ENCODE measurements at places on chromosomes 3 and 15.

GRCh38 chr3:8621872-8622271 is 22.7 kb downstream of the SSUH2 start:
- H3K27ac ChIP-seq = no peak overlapping the region
- no peaks in the 10 kb centered on the region for H3K36me3 ChIP-seq
- no peak for DNase-seq
- peaks cover 4% of the 10 kb centered on the region for H3K27me3 ChIP-seq

- no peak for DNase-seq
- H3K4me3 ChIP-seq = no peak overlapping the region
- no peaks in the 10 kb centered on the region for H3K27me3 ChIP-seq
- no peak overlapping the region for H3K27ac ChIP-seq
- H3K36me3 ChIP-seq = no peaks in the 10 kb centered on the region
Observed at GRCh38 chr3:189001559-189001958, 170.2 kb upstream of the TPRG1 start.

DNA sequence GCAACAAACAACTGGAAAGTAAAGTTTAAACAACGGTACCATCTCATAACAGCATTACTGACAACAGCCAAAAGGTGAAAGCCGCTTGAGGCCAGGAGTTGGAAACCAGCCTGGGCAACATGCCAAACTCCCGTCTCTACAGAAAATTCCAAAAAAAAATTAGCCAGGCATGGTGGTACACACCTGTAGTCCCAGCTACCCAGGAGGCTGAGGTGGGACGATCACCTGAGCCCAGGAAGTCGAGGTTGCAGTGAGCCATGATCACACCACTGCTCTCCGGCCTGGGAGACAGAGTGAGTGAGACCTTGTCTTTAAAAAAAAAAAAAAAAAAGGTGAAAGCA is 4.4 kb downstream of the TNK2 start:
- H3K27me3 ChIP-seq = peaks cover 4% of the 10 kb centered on the region
- no peak overlapping the region for H3K4me3 ChIP-seq
- H3K4me1 ChIP-seq = peaks cover 63% of the 10 kb centered on the region

- no peaks in the 10 kb centered on the region for H3K27me3 ChIP-seq
- DNase-seq = no peak
- no peaks in the 10 kb centered on the region for H3K4me1 ChIP-seq
Observed at GRCh38 chr15:70060214-70060992, 37.3 kb downstream of the TLE3 start.

GRCh38 chr3:124243177-124243859 is 251.4 kb upstream of the ROPN1 start:
- no peaks in the 10 kb centered on the region for H3K36me3 ChIP-seq
- no peak for DNase-seq
- H3K27me3 ChIP-seq = peaks cover 3% of the 10 kb centered on the region
- no peak overlapping the region for H3K4me3 ChIP-seq
- H3K27ac ChIP-seq = no peak overlapping the region

DNA sequence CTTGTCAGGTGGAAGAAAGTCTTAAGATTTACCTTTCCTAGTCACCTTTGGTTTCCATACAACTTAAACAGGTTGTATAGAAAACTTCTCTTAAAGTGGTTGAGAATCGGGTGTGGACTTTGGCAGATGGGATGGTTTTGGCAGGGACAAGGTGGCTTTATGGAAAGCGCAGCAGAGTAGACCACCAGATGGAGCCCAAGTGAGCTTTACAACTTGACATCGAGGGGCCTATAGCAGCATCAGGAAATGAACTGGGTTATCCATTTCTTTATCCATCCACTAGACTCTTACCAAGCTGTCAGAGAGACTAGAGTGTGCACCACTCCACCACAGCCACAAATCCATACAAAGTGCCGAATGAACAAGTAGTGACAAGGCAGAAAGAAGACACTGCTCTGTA is 85.3 kb upstream of the MBNL1 start:
- no peak for DNase-seq
- peaks cover 4% of the 10 kb centered on the region for H3K4me1 ChIP-seq
- H3K27ac ChIP-seq = no peak overlapping the region
- H3K27me3 ChIP-seq = no peaks in the 10 kb centered on the region

GRCh38 chr3:28575100-28575745 is 226.6 kb upstream of the AZI2 start:
- no peaks in the 10 kb centered on the region for H3K36me3 ChIP-seq
- peak overlapping the region; percentile 8 for H3K4me3 ChIP-seq
- no peak for DNase-seq
- H3K27me3 ChIP-seq = peaks cover 27% of the 10 kb centered on the region
- no peaks in the 10 kb centered on the region for H3K4me1 ChIP-seq
